Adrenal gland (tissue), 19 donors: ENCODE measurements at places on chromosomes 12 and 14. TPM values are rescaled to one million over a fixed set of nuclear protein-coding genes. Genes with fewer than 3 reads are reported as not detected.
A peak's percentile ranks its signal among the peaks of the same experiment; 100 is the strongest.

- H3K27me3 ChIP-seq, result no peaks in the 10 kb centered on the region
- no peak for DNase-seq
- no peak overlapping the region for H3K4me3 ChIP-seq
- no peaks in the 10 kb centered on the region for H3K36me3 ChIP-seq
Measured at GRCh38 chr12:65188179-65188701, 18.9 kb downstream of the LEMD3 start.

GRCh38 chr12:122023339-122024131 lies 1.9 kb downstream of the BCL7A start:
- peak; percentile 80 for DNase-seq
- H3K36me3 ChIP-seq, result no peaks in the 10 kb centered on the region
- H3K27ac ChIP-seq, result peak overlapping the region; percentile 18
- H3K4me3 ChIP-seq, result no peak overlapping the region
- H3K4me1 ChIP-seq, result peaks cover 19% of the 10 kb centered on the region
- no peaks in the 10 kb centered on the region for H3K27me3 ChIP-seq

GRCh38 chr14:85308531-85309300 lies 221.2 kb upstream of the FLRT2 start:
- no peak for DNase-seq
- no peaks in the 10 kb centered on the region for H3K36me3 ChIP-seq
- H3K4me3 ChIP-seq, result no peak overlapping the region
- no peaks in the 10 kb centered on the region for H3K4me1 ChIP-seq
- H3K27ac ChIP-seq, result no peak overlapping the region

DNA sequence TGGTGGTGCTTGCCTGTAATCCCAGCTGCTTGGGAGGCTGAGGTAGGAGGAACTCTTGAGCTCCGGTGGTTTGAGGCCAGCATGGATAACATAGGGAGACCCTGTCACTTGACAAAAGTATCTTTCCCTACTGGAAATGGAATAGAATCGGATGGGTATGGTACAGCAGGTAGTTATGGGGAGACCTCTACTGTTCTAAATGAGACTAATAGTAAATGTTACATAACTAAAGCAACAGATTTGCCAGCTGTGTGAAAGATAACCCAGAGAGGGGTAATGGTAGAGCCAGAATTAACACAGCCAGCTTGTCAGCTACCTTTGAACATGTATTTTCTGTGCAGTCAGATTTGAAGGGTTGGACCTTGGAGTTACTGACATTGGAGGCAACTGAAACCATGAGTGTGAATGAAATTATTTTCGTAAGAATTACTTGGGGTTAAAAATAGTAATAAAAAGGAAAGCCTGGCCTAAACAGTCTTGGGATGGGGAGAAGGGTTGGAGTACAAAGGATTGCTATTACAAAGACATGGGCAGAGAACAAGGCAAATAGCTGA lies 21.7 kb upstream of the NUP107 start:
- no peak overlapping the region for H3K4me3 ChIP-seq
- H3K27me3 ChIP-seq, result no peaks in the 10 kb centered on the region
- H3K27ac ChIP-seq, result no peak overlapping the region
- DNase-seq, result no peak
- H3K36me3 ChIP-seq, result no peaks in the 10 kb centered on the region

GRCh38 chr12:52568111-52568510 lies 5.5 kb downstream of the KRT74 start:
- no peak overlapping the region for H3K4me3 ChIP-seq
- no peak for DNase-seq
- no peaks in the 10 kb centered on the region for H3K4me1 ChIP-seq
- no peaks in the 10 kb centered on the region for H3K27me3 ChIP-seq
- no peaks in the 10 kb centered on the region for H3K36me3 ChIP-seq

GRCh38 chr12:15910864-15911721 lies at the start of gene DERA:
DERA (plus strand) TSS chr12:15911332; CDS start chr12:15911384, 52 bp downstream.
- H3K4me1 ChIP-seq, result no peaks in the 10 kb centered on the region
- peak; percentile 78 for DNase-seq
- peak within 1 kb of the TSS; percentile 95 for H3K4me3 ChIP-seq
- no peaks in the 10 kb centered on the region for H3K27me3 ChIP-seq

DNA sequence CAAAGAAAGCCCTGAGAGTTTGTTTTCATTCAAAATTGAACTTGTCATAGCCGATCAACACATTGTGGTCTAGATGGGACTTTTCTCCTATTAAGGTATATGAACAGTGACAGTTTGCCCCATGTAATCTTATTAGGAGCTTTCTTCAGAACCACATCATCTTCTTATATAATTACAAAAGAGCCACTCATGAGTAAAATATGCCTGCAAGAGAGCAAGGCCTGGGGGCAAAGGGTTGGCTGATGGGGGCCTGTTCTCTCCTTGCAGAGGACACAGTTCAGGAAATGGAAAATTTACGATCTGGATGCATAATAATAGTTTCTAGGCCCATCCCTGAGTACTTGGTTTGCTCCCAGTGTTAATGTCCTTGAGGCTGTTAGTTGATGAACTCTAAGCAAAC lies 87.8 kb downstream of the FLRT2 start:
- DNase-seq, result no peak
- H3K4me1 ChIP-seq, result no peaks in the 10 kb centered on the region
- H3K4me3 ChIP-seq, result no peak overlapping the region
- H3K27ac ChIP-seq, result no peak overlapping the region
- no peaks in the 10 kb centered on the region for H3K27me3 ChIP-seq

DNA sequence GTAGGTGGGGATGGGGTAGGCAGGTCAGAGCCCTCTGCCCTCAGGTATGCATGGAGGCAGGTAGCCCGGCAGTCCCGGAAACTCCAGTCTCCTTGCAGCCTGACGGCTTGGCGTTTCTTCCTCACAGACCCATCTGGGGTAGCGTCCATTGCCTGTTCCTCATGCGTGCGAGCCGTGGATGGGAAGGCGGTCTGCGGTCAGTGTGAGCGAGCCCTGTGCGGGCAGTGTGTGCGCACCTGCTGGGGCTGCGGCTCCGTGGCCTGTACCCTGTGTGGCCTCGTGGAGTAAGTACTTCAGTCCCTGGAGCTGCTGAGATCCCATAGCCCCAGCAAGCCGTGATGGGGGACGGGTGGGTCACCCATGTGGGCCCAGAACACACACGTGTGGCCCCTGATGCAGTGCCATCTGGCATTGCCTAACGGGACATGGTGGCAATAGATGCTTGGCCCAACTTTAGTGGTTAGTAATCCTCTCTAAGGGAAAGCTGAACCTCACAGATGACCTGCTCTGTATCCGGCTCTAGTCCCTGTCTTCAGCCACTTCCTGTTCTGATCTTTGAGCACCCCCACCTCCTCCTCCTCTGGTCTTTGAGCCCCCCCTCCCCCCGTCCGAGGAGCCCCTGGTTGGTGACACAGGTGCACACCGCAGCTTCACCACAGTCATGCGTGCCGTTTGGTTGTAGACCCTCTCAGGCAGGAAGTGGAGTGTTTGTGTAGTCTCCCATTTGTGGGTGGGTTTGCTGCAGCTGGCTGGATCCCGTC lies 3.7 kb downstream of the SIVA1 start:
- H3K4me1 ChIP-seq, result peaks cover 10% of the 10 kb centered on the region
- H3K27me3 ChIP-seq, result no peaks in the 10 kb centered on the region
- peaks cover 47% of the 10 kb centered on the region for H3K36me3 ChIP-seq
- H3K27ac ChIP-seq, result no peak overlapping the region
- no peak overlapping the region for H3K4me3 ChIP-seq

DNA sequence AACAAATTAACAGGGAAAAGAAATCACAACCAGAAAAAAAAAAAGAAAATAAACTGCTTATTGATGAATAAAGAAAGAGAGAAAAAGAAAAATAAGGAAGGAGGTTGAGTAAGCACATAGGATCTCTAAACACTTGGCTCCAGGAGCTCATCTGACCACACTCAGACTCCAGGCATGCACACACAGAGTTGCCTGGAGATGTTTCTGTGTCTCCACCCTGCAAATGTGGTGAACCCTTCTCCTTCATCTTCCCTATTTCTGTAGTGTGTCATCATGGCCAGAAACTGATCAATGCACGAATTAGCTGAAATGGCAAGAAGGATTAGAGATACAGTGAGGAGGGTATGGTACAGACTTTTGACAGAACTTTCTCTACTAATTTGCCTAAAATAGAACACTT lies 20.2 kb downstream of the OR4N2 start:
- no peak for DNase-seq
- H3K36me3 ChIP-seq, result no peaks in the 10 kb centered on the region
- no peak overlapping the region for H3K27ac ChIP-seq
- no peaks in the 10 kb centered on the region for H3K4me1 ChIP-seq
- no peaks in the 10 kb centered on the region for H3K27me3 ChIP-seq
- H3K4me3 ChIP-seq, result no peak overlapping the region

DNA sequence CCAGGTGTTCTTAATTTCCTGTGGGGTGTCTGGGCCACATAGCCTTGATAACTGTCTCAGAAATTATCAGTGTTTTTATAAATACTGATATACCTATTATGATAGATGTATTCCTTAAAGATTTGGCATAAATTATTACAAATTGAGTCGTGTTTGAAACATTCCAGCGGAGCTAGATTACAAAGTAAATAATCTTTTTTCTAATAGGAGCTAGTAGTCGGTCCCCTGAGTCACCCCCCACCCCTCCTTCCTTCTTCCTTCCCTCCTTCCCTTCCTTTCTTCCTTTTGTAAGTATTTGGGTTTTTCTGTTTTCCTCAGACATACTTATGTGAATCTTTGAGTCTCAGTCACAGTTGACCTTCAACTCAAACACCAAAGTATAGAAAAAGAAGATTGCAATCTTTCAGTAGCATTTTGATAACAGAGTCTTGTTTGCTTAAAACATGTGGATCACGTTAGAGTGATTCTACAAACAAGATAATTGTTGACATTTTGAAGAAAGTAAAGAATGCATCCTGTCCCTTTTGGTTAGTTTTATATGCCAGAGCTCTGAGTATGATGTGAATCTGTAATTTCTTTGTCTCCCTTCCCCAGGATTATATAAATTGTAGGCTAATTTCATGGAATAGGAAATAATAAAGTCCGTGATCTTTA lies 264.0 kb downstream of the FUT8 start:
- H3K36me3 ChIP-seq, result no peaks in the 10 kb centered on the region
- no peak for DNase-seq
- H3K4me1 ChIP-seq, result no peaks in the 10 kb centered on the region

DNA sequence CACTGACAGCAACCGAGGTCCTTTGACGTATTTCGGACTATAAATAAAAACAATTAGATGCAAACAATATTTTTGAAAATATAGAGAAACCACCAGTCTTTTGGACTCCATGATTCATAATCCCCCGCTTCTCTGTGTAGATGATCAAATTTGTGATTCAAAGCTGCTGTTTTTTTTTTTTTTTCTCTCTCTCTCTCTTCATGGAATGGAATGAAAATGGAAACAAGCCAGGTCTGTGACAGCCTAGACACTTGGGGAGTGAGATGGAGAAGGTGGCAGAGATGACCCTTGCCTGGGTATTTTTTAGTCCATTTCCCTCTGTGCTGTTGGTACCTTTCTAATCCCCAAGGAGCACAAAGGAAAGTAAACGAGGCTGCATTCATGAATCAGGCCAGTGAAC lies 248.5 kb downstream of the GLT1D1 start:
- H3K36me3 ChIP-seq, result no peaks in the 10 kb centered on the region
- no peaks in the 10 kb centered on the region for H3K27me3 ChIP-seq
- H3K4me3 ChIP-seq, result no peak overlapping the region

DNA sequence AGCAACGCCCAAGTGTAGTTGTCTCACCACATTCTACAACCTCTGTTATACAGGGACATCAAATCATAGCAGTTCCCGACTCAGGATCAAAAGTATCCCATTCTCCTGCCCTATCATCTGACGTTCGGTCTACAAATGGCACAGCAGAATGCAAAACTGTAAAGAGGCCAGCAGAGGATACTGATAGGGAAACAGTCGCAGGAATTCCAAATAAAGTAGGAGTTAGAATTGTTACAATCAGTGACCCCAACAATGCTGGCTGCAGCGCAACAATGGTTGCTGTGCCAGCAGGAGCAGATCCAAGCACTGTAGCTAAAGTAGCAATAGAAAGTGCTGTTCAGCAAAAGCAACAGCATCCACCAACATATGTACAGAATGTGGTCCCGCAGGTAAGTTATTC lies 123.0 kb downstream of the ARID2 start:
- H3K4me1 ChIP-seq, result no peaks in the 10 kb centered on the region
- H3K36me3 ChIP-seq, result no peaks in the 10 kb centered on the region
- DNase-seq, result no peak
- no peak overlapping the region for H3K27ac ChIP-seq
- H3K27me3 ChIP-seq, result no peaks in the 10 kb centered on the region

GRCh38 chr12:1799882-1800400 lies 20.4 kb upstream of the LRTM2 start:
- no peak for DNase-seq
- H3K36me3 ChIP-seq, result no peaks in the 10 kb centered on the region
- H3K27me3 ChIP-seq, result no peaks in the 10 kb centered on the region
- peaks cover 18% of the 10 kb centered on the region for H3K4me1 ChIP-seq
- no peak overlapping the region for H3K27ac ChIP-seq

DNA sequence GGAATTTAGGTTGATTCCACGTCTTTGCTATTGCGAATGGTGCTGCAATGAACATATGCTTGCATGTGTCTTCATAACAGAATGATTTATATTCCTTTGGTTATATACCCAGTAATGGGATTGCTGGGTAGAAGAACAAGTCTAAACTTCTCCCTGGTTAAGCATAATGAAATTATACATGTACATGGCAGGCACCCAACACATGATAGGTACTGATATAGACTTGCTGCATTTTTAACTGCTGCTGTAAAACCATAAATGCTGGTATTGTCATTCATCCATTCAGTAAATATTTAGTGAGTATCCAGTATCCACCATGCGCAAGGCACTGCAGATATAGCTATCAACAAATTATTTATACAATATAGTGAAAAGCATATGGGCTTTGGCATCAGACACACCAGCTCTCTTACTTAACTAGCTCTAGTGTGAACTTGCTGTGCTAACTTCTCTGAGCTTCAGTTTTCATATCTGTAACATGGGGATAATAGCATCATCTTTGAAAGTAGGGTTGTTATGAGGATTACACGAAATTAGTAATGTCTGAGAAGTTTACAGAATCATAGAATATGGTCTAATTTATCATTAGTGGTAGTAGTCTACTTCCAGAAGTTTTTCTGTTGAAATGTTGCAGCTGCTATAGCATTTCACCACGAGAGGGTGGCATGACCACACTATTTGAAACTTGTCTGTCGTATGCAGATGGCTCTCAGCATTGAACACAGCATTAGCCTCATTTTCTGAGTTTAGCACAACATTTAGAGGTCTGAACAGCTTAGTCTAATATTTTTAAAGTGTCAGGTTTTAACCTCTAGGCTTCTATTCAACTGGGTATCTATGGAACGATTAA lies 32.0 kb upstream of the SEL1L start:
- H3K27me3 ChIP-seq, result no peaks in the 10 kb centered on the region
- DNase-seq, result peak; percentile 20
- no peak overlapping the region for H3K4me3 ChIP-seq
- H3K4me1 ChIP-seq, result no peaks in the 10 kb centered on the region
- H3K27ac ChIP-seq, result no peak overlapping the region
- H3K36me3 ChIP-seq, result no peaks in the 10 kb centered on the region

- no peak for DNase-seq
- H3K27ac ChIP-seq, result no peak overlapping the region
- no peak overlapping the region for H3K4me3 ChIP-seq
- H3K4me1 ChIP-seq, result no peaks in the 10 kb centered on the region
- H3K36me3 ChIP-seq, result no peaks in the 10 kb centered on the region
Measured at GRCh38 chr12:70451528-70451927, 85.4 kb downstream of the KCNMB4 start.

Gene TPPP2
- 0.80 TPM for polyA plus RNA-seq

Gene CLEC14A
- 8.3 TPM for polyA plus RNA-seq

Gene DHRS4
- 52.7 TPM for polyA plus RNA-seq

Gene LYZ
- 11.3 TPM for polyA plus RNA-seq

Gene ATL1
- 2.7 TPM for polyA plus RNA-seq

Gene RNU6-7
- not detected for polyA plus RNA-seq

Gene CPNE6
- polyA plus RNA-seq, result 0.07 TPM

Gene AVPR1A
- 1.9 TPM for polyA plus RNA-seq

Gene BCL7A
- polyA plus RNA-seq, result 4.6 TPM

Gene POLR3B
- polyA plus RNA-seq, result 33.8 TPM

Gene CFAP54
- polyA plus RNA-seq, result 0.08 TPM

Gene KRT75
- polyA plus RNA-seq, result not detected

Gene PTPRB
- polyA plus RNA-seq, result 8.0 TPM

Gene CARMIL3
- polyA plus RNA-seq, result 0.73 TPM

Gene CLEC4A
- polyA plus RNA-seq, result 3.7 TPM

Gene FGD6
- 2.7 TPM for polyA plus RNA-seq
